Stimulated activated CD4-positive, alpha-beta T cell treated with anti-CD3 and anti-CD28 coated beads, TNF-alpha, amount 100 ng/mL, for 1 hour (primary cell): ENCODE measurements at places on chromosomes 5 and 9.

GRCh38 chr5:980001-980588 is 28.5 kb upstream of the NKD2 start:
- no peak for DNase-seq

DNA sequence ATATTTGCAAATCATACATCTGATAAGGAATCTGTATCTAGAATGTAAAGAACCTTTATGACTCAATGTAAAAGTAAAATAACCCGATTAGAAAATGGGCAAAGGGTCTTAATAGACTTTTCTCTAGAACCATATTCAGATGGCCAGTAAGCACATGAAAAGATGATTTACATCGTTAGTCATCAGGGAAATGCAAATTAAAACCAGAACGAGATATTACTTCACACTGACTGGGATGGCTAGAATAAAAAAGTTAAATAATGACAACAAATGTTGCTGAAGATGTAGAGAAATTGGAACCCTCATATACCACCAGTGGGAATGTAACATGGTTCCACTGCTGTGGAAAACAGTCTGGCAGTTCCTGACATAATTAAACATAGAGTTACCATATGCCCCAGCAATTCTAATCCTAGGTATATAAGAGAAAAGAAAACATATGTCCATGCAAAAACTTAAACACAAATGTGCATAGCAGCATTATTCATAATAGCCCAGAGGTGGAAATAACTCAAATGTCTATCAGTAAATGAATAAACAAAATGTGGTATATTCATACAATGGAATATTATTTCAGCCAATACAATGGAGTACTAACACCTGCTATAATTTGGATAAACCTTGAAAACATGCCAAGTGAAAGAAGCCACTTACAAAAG is 100.4 kb upstream of the MAMDC2 start:
- no peak for DNase-seq

DNA sequence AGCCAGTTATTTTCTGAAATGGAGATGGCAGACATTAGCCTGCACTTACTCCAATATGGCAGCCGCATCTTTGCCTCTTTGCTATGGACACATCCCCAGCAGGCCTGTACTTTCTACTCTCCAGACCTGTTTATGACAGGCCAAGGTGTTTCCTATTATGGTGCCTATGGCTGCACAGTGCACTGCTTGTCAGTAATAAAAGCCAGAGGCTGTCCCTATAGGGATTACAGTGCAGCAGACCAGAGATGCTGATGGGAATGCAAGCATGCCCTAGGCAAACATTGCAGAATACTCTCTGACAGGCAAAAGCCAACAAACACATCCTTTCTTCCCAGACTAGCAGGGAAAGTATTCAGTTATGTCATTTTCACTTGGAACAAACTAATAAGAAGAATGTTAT is 442.9 kb downstream of the RAB3C start:
- DNase-seq, result no peak

DNA sequence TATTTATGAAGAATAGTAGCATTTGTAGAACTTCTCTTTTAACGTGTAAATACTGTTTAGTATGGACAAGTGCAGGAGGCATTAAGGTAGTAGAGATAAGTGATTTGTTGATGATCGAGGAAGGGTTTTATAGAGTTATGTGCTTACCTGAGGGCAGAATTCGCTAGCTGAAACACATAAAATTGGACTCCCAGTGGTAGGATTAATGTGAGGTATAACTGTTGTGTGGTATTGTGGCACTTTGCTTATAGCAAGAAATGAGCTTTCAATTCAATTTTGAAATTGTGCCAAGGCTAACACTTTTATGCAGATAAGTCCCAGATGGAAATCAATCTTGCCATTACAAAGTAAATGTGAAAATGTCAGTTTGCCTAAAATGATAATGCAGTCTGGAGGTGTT is 1.2 kb downstream of the AP3S1 start:
- DNase-seq, result no peak

GRCh38 chr5:179772351-179772750 is 21.4 kb upstream of the LTC4S start:
- DNase-seq, result no peak

DNA sequence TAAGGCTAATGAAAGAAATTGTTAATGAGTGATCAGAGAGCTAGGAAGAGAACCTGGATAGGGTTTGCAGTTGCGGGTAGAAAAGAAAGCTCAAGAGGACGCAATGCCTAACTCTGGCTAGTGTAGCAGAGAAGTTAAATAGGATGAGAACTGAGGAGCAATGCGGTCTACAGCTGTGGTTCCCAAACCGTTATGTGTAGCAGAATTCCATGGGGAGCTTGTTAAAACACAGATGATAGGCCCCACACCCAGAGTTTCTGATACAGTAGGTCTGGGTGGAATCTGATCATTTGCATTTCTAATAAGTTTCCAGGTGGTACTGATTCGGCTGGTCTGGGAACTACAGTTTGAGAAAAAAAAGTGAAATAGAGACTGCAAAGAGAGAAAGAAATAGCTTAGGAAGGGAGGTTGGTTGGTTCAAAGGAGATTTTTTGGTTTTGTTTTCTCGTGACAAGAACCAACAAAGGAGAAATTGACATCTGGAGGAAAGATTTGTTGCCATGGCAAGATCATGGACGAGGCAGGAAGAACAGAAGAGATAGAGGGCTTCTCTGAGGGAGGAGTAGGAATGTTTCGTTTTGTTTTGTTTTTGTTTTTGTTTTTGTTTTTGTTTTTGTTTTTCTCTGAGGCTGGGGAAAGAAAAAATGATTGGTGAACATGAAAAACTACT is 276.1 kb downstream of the ARRDC3 start:
- no peak for DNase-seq

DNA sequence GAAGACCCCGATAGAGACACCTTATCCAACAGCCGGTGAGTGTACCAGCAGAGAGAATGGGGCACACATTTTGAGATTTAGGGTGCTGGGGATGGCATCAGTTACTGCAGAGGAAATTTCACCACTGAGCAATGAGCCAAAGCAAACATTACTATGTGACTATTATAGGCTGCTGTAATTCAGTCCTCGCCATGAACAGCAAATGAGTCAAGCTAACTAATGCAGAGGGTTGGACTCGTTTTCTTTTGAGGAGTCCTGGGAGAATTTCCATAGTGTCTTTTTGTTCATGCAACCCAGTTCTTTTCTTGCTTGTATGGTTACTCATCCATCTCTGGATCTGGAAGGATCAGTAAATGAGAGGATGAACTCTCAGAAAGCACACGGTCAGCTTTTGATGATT is 323.8 kb downstream of the PSAT1 start:
- DNase-seq, result no peak

DNA sequence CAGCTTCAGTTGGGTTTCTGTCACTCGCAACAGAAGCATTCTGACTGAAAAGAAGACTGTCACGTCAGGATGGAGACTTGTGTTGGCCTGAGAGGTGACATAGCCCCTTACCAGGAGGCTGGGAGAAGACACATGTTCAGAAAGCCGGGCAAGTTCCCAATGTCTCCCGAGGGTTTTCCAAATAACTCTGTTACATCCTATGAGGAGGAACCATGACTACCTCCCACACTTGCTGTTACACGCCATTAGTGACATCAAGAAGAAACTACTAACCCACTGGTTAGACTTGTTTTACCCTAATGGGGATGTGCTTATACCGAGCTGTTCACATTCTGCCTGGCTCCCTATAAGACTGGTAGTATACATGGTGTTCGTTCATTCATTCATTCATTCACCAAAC is 33.3 kb downstream of the SH3PXD2B start:
- DNase-seq, result no peak

DNA sequence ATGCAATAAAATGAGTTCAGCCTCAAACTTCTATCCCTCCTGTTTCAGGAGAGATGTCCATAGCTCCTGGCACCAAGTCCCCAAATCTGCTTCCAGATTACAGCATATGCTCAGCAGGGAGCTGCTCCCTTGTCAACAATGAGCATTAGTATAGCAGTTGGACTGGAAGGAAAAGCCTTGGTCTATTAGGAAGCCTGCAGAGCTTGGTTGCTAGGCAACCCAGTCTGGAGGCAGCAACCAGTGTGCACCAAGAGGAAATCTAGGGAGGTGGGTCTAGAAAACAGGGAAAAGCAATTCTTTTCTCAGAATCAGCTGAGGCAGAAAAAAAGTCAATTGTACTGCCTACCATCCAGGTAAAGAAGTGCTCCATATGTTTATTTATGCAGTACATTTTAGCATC is 229.5 kb upstream of the NMUR2 start:
- no peak for DNase-seq

GRCh38 chr9:131534721-131535237 is 3.7 kb upstream of the UCK1 start:
- DNase-seq, result no peak

DNA sequence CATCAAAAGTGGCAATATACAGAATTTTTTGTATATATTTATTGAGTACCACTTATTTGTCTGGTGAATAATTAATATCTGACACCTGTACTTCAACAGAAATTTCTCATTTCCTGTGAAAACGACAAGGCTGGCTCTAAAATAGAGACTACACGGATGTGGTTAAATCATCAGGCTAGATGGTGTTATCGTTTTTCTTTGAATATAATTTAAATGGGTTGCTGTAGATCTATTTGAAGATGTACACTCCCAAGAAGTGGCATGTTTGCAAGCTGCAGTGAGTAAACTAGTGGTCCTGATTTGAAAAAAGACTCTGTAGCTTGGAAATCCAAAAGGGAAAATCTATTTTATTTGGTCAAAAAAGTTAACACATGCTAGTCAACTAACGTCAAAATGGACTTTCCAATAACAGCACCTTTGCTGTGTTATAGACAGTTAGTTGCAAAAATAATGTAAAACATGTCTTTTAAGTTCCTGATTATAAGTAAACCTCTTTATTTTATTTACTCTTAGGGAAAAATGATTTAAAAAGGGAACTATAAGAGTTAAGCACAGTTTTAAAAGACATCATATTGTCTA is 13.8 kb downstream of the ST8SIA4 start:
- no peak for DNase-seq

- no peak for DNase-seq
Measured at GRCh38 chr9:87392086-87392485, 105.6 kb upstream of the DAPK1 start.

GRCh38 chr5:134504629-134505300 is 20.7 kb upstream of the JADE2 start:
- DNase-seq, result no peak

- DNase-seq, result no peak
Measured at GRCh38 chr9:137114220-137114612, 317 bp downstream of the DPP7 start.

DNA sequence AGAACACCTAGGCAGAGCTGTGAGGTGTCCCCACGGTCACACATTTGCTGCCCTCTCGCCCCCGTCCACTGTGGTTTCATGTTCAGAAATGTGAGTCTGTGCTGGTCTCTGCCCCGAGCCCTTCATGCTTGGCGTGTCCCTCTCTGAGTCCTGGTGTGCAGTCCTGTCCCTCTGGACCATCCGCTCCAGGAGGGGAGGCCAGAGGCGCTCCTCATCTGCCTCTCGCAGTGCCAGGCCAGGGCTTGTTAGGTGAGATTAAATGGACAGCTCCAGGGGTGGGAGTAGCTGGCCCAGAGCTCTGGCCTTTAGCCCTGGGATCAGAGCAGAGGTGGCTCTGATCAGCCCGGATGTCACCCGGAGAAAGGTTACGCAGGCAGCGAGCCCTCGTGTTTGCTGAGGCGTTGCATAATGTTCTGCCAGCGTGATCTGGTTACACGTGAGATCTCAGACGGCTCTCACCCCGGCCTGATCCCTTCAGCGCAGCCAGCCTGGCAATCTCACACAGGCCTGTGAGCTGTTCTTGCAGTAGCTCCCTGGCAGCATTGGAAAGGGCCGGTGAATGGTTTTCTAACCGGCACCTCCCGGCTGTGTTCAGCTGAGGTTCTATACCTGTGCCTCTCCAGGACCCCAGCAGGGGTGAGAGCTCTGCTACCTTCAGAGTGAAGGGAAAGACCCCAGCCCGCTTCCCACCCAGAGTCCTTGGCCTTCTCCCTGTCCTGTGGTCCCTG is 24.5 kb downstream of the PTGES2 start:
- no peak for DNase-seq

DNA sequence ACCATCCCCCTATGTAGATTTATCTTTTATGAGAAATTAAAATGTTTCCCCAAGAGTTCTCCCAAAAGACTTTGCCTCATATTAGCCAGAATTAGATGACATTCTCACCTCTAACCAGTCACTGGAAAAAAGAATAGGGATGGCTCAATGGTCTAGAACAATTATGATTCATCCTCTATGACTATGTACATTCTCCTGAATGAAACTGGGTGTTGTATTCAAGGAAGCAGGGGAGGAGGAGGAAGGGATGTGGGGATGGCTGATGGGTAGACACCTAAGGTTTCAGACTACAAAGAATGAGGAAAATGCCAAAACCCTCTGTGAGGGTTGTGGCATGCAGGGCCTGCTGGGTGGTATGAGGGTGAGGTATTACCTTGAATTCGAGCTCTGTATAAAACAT is 49.5 kb upstream of the BRINP1 start:
- no peak for DNase-seq

GRCh38 chr5:126961702-126962101 is 68.7 kb downstream of the MARCHF3 start:
- DNase-seq, result no peak

GRCh38 chr5:95725071-95725820 is 5.9 kb upstream of the RHOBTB3 start:
- DNase-seq, result no peak

DNA sequence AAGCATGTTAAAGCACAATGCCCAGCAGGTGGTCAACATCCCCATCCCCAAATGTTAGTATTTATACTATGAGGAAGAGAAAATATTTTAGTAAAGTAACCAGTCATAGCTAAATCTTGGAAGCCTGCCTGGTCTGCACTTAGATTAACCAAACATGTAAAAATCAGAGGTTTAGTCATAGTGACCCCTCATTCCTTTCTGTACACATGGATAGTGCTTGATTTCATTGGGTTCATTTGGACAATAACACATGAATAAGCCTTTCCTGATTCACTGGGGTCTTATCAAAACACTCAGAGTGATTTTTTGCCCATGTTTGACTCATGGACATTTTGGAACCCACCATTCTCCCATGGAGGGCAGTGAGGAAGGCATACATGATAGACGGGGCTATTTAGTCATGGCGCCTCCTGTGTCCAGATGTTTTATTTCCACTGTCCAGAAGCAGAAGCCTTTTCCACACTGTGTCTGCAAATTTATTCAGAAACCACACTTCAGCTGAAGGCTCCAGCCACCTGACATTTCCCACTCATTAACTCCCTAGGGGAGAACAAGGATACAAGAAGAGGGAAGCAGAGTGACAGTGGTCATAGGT is 32.5 kb downstream of the OR1J1 start:
- DNase-seq, result no peak

GRCh38 chr5:56369361-56369811 is 136.3 kb upstream of the ANKRD55 start:
- no peak for DNase-seq

DNA sequence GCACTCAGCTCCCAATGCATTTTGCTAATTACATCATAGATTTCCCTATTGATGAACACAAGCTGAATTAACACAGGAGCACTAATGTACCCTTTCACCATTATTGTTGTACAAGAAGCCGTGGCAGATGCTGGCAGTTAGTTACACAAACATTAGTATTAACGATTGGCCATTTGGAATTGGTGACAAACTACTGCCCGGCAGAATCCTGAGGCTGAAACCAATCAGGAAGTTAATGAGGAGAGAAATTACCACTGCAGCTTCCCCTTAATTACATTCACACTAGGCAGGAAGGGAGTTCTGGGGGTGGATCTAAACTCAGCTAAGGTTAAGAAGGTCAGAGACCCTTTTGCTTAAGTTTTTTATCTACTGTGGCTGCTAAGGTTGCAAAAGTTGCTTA is 9.6 kb upstream of the DMRT3 start:
- no peak for DNase-seq

GRCh38 chr5:158977642-158978041 is 122.1 kb downstream of the EBF1 start:
- DNase-seq, result no peak
